Activated CD4-positive, CD25-positive, alpha-beta regulatory T cell (primary cell): ENCODE measurements at places on chromosomes 16 and 17.

DNA sequence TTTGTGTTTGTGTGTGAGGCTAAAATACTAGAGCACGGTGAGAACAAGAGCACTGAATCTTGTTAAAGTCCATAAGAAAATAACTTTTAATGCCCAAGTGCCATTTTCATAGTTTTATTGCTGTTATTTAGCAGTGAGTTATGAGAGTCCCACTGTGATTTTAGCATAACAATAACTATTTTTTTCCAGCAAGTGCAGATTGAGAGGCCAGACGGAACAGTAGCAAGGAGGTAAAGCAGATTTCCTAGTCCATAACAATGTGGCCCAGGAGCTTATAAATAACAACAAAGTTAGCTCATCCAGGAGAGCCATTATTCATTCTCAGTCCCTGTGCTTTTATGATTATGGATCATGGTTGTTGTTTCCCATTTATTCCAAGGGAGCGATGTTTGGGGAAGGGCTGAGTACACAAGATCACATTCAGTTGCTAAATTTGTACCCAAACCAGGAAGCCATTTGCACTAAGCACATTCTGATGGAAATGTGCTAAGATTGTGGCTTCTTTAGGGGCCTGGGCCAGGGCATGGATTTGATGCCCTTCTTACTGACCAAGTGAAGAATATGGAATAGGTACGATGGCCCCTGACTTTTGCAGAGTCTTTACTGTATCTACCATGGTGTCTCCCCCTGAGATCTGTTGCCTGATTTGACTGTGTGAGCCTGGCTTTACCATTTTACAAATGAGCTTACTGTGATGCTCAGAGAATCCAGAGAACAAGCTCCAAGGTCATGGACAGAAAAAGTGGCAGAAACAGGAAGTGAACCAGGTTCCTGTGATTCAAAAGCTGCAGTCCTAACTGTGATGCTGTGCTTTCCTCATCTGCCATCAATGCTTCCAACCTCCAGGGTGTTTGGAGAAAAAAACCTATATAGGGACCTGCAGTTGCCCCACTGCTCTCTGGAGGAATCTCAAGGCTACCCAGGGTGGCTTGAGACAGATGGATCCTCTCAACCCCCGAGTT is 204.7 kb upstream of the HSBP1 start:
- no peak for DNase-seq

DNA sequence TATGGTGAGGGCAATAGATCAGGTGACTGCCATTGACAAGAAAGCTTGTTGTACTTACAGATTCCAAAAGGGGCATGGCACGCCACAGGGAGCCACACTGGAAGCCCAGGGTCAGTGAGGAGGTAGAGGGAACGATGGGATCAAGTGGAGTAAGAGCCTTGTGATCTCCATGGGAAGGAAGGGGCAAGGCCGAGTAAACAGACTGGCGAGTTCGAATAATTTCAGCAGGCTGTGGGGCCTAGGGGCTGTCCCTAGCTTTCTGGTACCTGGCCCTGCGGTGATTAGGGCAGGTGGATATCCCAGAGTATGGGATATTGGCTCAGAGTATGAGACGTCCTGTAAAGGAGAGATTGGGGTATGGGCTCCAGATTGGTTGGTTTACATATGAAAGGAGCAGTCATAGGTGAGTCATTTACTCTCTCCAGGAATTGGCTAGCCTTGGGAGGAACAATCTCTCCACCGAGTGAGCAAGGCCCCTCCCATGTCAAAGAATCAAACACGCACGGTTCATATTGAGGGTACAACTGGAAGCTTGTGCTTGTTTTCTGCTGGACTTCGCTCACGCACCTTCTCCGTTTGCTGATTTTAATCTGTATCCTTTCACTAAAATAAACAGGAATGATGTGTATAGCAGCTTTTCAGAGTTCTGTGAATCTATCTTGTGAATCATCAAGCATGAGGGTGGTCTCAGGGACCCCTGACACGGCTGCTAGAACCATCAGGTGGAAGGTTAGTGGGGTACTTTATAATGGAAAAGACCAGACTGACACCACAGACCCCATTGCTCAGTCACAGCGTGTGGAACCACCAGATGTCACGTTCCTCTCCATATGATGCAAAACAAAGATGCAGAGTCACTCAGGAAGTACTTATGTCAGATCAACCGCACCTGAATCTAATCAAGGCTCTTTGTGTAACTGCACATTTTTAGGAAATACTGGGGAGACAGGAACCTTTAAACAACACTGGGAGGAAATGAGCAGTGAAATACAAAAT is 27.9 kb downstream of the GABARAPL2 start:
- no peak for DNase-seq

DNA sequence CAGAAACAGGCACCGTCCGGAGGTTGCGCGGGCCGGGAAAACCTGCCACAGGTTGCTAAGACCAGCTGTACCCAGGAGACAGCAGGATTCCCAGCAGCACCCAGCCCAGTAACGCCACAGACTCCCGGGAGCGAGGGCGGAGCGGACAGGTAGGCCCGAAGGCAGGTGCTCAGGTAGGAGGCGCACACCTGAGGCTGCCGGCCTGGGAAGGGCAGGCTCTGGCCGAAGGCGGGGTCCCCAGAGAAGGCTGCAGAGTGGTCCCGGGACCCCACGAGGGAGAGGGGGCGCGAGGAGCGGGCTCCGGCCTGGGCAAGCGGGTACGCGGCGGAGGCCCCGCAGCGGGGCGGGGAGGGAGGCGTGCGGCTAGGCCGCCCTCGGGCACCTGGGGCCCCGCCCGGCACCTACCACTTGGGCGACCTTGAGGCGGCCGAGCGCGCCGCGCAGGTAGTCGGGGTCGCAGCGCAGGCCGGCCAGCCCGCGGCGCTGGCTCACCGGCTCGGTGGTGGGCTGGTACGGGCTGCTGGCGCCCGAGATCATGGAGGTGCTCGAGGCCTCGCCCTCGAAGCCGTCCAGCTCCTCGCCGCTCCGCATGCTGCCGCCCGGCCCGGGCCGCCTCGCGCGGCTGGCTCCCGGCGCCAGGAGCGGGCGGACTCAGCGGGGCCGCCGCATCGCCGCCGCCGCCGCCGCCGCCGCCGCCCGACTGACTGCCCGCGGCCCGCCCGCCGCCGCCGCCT is 441 bp downstream of the CMTM4 start:
- no peak for DNase-seq

DNA sequence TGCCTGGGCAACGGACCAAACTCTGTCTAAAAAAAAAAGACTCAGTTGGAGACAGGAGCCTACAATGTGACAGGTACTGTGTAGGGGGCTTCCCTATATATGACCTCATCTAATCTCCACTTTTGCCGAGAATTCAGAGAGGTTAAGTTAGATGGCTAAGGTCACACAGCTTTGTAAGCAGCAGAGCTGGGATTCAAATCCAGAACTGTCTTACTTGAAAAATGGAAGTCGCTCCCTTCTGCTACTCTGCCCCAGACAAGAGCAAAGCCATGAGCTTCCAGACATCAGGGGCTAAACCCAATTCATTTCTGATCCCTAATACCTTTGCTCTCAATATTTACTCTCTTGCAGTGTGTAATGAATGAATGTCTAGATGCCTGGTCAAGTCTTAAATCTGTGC is 41.5 kb upstream of the ABCC12 start:
- no peak for DNase-seq

- DNase-seq, result no peak
These were observed 11.7 kb downstream of the GAA start for GRCh38 chr17:80113033-80113484.

DNA sequence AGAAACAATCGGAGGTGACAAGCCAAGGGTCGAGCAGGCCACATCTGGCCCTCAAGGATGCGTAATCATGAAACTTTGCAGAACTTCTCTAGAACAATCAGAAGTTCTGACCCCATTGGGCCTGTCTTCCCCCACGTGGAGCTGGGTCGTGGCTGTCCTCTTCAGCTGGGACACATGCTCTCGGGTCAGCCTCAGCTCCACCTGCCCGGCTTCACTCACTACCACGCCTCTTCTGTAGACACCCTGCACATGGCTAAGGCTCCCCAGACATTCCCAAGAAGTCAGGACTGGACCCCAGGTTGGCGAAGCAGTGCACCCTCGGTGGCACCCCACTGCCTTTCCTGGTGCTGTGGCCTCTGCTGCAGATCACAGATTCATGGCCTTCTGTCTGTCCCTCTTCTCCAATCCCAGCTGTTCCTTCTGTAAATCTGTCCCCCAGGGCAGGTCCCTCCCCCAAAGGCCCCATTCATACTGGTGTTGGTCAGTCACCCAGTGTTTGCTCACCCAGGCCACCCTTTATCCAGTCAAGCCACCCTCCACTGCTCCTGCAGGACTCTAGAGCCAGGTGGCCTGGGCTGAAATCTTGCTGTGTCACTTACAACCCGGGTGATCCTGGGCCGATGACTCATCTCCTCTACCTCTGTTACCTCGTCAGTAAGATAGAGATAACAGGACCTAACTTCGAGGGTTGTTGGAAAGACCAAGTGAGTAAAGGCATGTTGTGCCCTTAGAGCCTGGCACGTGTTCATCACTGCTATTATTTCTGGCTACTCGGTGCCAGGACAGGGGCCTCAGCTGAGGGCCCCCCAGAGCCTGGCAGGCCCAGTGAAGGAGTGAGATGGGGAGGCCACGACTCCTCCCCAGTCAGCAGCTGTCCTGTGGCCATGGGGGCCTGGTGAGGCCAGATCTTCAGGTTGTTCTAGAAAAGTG is 1.4 kb upstream of the SLC5A11 start:
- no peak for DNase-seq
